Hematopoietic multipotent progenitor cell treated with erythropoietin and hydrocortisone succinate and interleukin-3 and kit ligand, for 15 days (in vitro differentiated cells): ENCODE measurements at places on chromosomes 16 and 17.

- DNase-seq, result no peak
Observed at GRCh38 chr17:81349397-81350319, 45.6 kb upstream of the BAHCC1 start.

GRCh38 chr17:70484050-70484449 lies 314.7 kb downstream of the KCNJ2 start:
- DNase-seq, result no peak

GRCh38 chr17:65169691-65170090 lies 32.5 kb downstream of the RGS9 start:
- DNase-seq, result no peak

DNA sequence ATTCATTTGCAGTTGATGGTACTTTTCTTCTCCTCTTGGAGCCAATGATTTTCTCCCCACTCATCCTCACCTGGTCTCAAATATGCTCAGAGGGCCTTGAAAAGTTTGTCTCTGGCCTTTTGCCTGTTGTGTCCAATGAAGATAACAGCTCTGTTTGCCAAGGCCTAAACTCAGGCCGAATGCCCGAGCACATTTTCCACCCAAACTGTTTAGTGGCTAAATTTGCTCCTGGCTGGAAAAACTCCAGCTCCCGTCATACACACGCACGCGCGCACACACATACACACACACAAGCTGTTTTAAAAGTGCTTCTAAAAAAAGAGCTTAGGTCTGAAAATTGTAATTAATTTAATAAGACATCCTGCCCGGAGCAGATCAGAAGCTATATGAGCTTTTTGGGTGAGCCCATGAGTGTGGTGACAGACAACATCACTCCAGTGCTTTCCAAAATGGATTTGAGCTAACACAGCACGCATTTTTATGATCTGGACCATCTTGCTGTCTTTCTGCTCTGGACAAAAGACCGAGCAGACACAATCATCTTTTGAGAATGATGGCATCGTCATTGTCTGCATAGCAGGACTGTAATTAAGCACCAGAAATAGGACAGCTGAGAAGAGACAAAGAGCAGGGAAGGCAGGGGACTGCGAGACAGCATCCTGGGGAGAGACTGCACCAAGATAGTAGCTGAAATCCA lies 48.9 kb downstream of the IRX6 start:
- no peak for DNase-seq

- no peak for DNase-seq
Observed at GRCh38 chr16:63292036-63292435, 1255.8 kb upstream of the CDH8 start.

DNA sequence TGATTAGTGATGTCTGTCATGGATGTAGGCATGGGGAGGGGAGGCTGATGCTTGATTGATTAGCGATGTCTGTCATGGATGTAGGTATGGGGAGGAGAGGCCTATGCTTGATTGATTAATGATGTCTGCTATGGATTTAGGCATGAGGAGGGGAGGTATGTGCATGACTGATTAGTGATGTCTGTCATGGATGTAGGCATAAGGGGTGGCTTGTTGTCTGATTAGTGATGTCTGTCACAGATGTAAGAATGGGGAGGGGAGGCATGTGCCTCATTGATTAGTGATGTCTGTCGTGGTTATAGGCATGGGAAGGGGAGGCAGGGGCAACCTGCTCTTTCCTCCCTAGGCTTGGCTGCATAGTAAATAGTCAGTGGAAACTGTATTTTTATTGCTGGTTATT lies 409.4 kb downstream of the HAPSTR1 start:
- DNase-seq, result no peak

DNA sequence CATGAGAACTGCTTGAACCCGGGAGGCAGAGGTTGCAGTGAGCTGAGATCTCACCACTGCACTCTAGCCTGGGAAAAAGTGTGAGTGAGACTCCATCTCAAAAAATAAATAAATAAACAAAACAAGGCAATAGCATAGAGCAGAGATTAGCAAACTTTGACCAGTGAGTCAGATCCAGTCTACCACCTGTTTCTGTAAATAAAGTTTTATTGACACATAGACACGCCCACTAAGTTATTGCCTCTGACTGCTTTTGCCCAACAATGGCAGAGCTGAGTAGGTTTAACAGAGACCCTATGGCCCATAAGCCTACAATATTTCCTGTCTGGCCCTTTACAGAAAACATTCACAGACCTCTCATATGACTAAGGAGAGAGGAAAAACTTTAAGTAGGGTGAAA lies 44.3 kb downstream of the XYLT1 start:
- no peak for DNase-seq

- no peak for DNase-seq
Observed at GRCh38 chr17:54754560-54754959, 146.1 kb upstream of the TOM1L1 start.

- no peak for DNase-seq
Observed at GRCh38 chr16:1053121-1053521, 19.4 kb upstream of the SSTR5 start.

DNA sequence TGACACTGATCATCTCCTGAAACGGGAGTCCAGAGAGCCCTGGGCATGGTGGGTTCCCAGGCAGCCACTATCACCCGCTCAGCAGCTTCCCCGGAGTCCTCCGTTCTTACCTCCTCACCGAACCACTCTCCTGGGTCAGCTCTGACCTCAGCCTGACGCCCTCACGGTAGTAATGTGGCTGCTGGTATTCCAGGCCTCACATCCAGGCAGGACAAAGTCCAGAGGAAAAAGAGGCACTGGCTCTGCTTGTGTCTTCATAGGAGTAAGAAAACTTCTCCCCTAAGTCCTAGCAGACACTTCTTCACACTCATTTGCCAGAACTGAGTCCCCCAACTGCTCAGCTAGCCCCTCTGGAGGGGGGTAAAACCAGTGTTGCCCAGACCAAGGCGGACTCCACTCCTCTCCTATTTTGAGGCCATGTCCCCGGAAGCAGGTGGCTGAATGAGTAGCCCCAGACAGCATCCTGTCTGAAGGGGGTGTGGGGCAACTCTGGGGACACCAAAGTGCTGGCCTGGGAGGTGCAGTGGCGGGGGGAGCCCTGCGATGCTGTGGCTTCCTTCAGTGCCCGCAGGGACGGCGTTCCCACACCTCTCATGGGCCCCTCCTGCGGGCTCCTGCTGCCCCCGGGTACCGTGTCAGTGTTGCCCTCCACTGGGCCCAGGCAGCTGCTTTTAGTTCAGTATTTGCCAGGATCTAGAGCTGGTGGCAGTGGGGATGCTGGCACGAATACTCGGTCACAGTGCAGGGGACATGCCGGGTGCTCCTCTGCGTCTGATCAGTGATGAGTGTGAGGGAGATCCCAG lies 5.4 kb downstream of the FSCN2 start:
- DNase-seq, result no peak

DNA sequence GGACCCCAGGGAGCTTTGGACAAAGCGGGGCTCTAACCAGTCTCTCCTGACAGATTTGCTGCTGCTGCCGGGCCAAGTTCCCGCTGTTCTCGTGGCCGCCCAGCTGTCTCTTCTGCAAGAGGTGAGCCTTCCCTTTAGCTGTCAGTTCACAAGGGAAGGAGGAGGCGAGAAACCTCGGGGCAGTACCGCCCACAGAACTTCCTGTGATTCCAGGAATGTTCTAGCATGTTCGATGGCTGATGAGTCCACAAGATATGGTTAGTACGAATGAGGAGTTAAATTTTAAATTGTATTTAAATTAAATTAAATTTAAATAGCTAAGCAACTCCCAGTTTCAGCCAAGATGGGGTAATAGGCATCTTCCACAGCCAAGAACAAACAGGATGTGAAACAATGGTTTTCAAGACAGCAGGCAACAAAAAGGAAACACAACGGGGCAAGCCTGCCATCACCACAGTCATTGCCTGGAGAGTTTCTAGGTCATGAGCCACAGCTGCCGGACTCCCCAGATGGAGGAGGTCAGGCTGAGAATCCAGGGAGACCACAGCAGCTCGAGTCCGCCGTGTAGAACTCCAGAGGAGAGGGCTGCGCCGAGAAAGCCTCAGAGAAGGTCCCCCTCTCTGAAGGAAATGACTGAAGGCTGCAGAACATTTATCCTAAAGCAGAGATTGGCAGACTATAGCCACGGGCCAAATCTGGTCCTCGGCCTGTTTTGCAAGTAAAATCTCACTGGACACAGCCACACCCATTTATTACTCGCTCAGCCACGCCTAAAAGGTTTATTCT lies 9.5 kb upstream of the TCF25 start:
- DNase-seq, result no peak
